ENCODE measurements at places on chromosomes 2 and 18.

GRCh38 chr2:40450066-40450795 lies 1.7 kb downstream of the SLC8A1 start:
- DNase-seq: no peak

DNA sequence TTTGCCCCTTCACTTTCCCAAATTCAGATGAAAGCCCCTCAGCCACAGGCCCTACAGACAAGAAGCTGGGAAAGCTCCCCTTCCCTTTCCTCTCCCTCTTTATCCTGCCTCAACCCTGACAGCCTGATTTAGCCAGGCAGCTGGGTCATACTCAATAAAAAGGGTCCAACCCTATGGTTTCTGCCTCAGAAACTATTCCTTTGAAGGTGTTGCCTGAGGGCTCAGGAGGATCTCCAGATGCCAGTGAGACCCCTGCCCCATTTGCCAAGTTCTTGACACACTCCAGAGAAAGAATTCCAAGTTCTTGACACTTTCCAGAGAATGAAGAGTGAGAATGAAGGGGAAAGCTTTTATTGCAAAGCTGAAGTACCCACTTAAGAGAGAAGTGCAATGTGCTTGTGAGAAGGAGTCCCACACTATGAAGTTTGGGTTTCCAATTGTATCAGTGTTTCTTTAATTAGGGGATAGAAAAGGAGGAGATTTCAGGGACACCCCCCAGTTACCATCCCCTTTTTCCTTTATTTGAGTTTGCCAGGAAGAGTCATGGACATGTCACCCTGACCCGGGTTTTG lies 576.2 kb downstream of the METTL4 start:
- no peak for DNase-seq

GRCh38 chr2:159792599-159792998 lies 5.4 kb downstream of the CD302 start:
- no peak for DNase-seq

- DNase-seq: no peak
Observed at GRCh38 chr2:218323526-218324472, 31.5 kb upstream of the TMBIM1 start.

DNA sequence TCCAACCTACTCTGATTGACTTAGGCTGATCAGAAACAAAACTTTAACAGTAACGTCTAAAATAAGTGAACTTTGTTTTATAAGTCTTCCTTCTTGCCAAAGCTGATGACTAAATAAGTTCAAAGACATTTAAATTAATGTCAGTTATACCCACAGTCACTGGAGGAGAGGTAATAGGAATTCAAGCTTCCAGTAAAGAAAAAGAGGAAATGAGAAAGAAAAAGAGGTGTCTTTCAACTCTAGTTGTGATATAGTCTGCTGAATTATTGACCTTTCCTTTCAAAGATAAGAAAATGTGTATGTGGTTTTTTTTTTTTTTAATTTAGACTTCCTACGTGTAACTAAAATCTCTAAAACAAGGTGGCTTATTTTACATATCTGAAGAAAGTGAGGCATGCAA lies 191.5 kb downstream of the SLC8A1 start:
- no peak for DNase-seq

- DNase-seq: no peak
Observed at GRCh38 chr18:32714571-32715148, 58.2 kb downstream of the KLHL14 start.

DNA sequence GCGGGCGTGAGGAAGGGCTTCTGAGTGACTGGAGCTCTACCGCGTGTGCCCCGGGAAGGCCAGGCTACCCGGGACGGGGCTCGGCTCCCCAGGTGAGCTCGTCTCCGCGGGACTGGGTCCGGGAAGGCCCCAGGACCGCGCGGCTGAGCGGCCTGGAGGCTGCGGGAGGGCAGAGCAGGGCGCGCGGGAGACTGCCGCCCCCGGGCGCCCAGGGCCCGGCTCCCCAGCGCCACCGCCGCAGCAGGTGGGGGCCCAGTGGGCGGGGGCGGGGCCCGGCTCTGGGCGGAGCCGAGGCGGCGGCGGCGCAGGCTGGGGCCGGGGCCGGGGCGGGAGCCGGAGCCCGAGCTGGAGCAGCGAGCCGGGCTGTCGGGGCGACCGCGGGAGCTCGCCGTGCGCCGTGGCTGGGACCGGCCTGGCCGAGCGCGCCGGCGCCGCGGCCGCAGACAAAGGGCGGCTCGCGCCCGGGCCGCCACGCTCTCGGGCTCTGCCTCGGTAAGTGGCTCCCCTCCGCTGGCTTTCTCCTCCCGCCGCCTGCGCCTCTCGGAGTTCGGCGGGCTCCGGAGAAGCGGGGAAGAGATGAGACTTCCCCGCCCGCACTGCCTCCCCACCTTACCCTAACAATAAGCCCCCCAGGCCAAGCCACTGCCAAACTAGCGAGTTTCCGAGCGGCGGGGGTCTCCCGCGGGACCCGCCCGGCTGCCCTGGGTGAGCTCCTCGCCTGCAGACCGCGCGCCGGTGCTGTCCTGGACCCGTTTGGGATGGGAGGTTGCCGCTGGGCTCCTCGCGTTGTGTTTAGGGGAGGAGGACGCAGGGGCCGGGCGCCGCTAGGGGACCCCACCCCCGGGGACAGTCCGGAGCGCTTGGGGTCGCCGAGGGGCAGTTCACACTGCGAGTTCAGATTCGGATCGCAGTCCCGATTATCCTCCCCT lies at the start of gene MAPK4:
Gene MAPK4 (plus strand): TSS at position 336 of the 929 bp plus-strand sequence. CDS start 103,872 bp downstream, outside the sequence.
- DNase-seq: no peak

DNA sequence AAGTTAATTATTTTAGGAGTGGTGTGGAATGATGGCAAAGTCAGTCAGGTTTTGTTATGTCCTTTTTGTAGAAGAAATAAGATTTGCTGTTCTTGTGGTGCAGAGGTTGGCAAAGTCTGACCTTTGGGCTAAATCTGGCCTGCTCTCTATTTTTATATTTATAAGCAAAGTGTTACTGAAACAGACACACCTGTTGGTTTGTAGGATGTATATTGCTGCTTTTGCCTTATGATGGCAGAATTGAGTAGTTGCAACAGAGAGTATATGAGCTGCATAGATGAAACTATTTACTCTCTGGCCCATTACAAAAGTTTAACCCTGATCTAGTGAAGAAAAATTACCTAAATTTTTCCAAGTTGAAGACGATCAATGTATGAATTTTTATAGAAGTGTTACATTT lies 34.1 kb upstream of the KCNJ13 start:
- DNase-seq: no peak

DNA sequence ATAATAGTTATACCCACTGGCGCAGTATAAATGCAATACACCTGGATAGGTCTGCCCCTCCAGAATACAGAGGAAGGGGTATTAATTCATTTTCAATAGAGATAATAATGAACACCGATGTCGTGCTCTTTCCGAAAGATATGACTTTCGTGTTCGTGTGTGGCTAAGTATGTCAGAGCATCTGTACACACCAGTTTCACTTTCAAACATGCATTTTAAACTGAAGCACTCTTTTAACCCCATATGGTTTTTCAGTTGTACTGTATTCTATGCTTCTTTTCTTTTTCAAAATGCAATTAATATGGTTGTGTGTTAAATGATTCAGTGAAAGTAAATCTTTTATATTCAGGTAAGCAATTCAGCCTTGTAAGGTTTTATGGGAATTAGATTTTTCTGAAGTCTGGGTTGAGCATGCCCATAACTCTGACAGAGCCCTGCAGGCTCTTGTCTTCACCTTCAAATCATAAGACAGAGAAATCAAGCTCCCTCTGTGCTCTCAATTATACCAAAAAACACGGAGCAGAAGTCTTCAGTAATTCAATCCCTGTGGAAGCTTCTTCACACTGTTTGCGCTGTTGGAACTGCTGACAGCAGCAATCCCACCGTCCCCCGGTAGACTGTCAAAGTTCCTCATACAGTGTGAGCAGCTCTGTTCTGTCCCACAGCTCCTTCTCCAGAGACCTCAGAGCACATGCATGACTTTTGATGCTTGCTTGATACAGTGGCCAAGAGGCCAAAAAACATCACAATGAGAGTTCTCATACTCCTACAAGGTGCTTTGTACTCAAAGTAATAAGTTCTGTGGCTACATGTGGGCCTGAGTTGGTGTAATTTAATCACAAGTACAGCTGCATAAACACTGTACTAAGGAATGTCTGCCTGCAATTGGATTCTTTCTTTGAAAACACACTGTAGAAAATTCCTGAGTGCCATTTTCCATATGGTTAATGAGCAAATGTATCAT lies 186.8 kb downstream of the ZNF521 start:
- no peak for DNase-seq

DNA sequence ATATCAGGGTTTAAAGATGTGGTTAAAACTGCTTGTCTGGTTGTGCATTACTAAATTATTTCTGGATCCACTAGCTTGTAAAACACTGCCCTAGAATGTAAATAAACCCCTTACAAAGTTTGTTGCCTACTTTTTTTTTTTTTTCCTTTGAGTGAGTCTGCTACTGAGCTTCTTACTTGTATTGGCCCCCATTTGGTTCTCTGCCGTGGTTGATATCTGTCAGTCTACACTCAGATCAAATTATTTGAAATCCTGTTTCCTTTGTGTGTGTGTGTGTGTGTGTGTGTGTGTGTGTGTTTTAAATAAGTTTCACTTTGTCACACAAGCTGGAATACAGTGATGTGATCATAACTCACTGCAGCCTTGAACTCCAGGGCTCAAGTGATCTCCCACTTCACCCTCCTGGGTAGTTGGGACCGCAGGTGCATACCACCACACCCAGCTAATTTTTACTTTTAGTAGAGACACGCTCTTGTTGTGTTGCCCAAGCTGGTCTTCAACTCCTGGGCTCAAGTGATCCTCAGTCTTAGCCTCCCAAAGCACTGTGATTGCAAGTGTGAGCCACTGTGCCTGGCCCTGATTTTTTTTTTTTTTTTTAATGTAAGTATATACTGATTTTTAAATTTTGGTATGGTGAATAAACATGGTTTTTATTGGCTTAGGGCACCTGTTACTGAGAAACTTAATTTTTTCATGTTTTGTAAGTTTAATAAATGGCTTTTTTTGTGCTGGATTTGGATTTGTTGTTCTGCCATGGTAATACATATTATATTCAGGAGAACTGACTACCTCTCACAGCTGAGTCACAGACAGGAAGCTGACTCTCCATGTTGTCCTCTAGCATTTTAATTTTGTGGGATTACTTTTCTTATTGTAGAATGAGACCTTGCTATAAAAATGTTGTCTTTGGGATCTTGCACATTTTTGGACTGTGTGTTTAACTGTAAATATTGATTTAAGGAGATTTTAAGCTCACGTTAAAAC lies 48.5 kb downstream of the MAP4K4 start:
- DNase-seq: no peak

DNA sequence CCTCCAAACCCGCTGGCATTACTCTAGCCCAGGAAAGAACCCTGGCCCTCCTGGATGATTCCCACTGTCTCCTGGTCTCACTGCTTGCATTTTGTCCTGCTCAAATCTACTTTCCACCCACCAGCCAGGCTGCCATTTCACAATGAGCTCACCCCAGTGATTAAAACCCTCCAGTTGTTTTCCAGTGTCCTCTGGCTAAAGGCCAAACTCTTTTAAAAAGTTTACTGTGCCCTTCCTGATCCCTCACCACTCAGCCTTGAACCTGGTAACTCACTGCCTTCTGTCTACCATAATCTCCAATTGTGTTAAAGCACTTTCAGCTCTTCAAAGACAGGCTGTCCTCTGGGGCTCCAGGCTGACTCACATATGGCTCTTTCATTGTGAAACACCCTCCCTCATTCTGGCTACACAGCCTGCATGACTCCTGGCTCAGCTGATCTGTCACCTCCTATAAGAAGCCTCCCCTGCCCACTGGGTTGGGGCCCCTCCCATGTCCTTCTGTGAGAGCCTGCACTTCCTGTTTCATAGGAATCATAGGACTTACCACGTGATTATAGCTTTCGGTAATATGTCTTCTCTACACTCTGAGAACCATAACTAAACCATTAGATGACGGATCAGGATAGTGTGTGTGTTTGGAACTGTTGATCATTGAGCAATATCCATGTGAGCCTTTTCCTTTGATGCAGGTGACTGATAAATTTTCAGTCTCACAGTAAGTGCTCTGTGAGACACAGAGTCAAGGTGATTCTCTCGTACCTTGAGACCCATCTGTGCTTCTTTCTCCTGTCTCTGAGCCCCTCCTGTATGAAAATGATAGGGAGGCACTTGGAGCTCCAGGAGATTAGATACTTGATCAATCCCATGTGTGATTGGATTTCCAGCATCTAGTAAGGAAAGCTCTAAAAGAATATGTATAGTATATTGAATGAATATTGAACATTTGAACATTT lies 590.8 kb upstream of the ID2 start:
- no peak for DNase-seq

GRCh38 chr18:29838556-29838955 lies 1204.0 kb downstream of the DSC3 start:
- no peak for DNase-seq

- no peak for DNase-seq
Observed at GRCh38 chr2:1674276-1674675, 70.0 kb downstream of the PXDN start.

DNA sequence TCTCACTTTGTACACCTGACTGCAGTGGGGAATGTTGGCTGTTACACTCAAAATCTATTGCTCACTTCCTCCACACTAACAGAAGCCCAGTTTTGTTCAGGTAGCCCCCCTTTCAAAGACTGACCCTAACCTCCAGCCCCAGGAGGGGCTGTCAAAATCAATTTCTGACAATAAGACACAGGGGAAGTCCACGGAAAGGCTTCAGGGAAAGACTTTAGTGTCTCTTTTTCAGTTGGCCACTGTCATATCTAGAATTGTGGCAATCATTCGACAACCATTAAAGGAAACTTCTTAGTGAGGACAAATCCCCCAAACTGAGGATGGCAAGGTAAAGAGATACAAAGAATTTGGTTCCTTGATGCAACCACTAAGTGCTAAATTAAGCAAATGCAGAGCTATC lies 59.0 kb downstream of the BARD1 start:
- DNase-seq: no peak

DNA sequence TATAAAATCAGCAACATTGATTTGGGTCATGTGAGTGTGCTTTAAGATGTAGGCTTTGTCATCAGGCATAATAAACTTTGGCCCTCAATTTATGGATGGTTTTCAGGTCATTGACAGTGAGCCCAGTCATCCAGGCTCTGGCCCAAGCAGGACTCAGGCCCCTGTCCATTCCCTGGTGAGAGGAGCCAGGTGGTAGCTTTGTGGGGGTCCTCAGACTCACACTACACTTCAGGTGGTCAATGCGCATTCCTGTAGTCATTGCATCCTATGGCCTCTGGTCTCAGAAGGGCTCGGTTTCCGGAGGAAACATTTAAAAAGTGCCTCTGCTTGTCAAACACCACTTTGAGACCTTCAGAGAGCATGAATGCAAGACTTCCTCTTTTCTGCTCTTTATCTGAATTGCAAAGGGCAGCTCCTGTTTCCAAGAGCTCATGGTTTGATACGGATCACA lies 20.2 kb downstream of the LGALSL start:
- DNase-seq: no peak

All from stimulated activated CD4-positive, alpha-beta T cell treated with anti-CD3 and anti-CD28 coated beads, Interleukin-15, amount 100 ng/mL, for 1 hour (primary cell).